ENCODE measurements at places on chromosomes 6 and 20.

GRCh38 chr20:9287826-9288225 lies 218.9 kb downstream of the PLCB4 start:
- no peak for DNase-seq

- no peak for DNase-seq
These were observed 6.0 kb upstream of the PRL start for GRCh38 chr6:22302838-22303237.

DNA sequence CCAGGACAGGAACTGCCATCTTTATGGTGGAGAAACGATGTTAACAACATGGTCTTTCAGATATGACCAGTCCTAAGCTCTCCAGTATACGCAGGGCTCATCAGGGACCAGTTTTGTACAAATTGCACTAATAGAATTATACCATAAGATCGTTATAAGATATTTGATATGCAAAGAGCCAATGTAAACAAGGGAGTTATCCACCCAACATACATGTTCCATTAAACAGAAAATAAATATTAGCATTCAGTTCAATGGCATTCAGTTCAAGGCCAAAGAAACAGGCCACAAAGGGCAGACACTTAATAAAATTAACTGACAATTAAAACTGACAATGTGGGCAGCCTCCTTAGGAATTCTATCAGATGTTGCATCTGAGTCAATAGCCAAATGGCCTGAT lies 2.6 kb downstream of the GFOD1 start:
- DNase-seq: no peak

DNA sequence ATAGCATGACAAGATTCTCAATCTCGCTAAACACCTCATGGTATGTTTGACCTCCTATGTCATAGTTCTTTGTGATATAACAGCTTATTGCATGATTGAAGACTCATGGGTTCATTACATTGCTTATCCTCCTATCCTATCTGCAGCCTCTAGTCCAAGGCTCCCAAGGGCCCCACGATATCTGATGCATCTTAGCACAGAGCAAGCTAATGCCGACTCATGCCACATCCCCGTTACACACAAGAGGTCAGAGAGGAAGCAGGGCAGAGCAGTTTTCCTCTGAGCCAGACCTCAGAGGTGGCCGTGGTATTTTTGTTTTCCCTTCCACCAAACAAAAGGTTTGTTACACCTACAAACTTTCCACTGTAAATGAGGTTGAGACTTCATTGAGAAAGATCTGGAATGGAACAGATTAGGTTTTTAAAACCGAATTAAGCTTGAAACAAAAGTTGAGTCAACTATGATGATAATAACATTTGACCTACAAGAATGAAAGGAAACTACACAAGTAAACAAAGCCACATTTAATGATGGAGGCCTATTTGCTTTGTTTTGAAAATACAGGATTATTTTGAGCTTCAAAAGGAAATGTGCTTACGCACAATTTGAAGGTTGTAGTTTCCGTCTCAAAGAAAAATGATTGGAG lies 133.9 kb upstream of the MYLIP start:
- no peak for DNase-seq

GRCh38 chr6:27545271-27546046 lies 72.6 kb upstream of the ZNF184 start:
- no peak for DNase-seq

- no peak for DNase-seq
These were observed 1076.4 kb downstream of the HACE1 start for GRCh38 chr6:103783329-103783728.

DNA sequence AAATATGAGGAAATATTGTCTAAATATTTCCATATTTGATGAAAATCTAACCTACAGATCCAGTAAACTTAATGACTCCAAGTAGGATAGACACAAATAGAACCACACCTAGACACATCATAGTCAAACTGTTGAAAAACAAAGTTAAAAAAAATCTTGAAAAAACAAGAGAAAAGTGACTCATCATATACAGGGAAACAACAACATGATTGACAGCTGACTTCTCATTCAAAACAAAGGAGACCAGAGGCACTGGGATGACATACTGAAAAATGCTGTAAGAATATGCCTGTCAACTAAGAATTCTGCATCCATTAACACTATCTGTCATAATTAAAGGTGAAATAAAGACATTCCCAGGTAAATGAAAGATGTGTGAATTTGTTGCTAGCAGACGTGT lies 38.8 kb downstream of the BMP2 start:
- no peak for DNase-seq

DNA sequence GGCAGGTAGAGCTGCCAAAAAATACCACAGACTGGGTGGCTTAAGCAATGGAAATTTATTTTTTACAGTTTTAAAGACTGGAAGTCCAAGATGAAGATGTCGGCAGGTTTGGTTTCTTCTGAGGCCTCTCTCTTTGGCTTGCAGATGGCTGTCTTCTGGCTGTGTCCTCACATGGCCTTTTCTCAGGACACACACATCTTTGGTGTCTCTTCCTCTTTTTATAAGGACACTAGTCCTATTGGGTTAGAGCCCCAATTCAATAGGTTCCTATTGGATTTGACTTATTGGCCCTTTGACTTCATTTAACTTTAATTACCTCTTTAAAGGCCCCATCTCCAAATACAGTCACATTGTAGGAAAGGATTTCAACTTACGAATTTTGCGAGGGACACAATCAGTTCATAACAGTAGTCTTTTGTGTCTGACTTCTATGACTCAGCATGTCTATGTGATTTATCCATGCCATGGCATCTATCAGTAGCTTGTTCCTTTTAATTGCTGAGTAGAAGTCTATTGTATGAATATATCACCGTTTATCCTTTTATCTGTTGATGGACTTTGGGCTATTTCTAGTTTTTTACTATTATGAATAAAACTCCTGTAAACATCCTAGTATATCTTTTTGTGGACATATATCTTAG lies 11.0 kb upstream of the TCP11 start:
- DNase-seq: no peak

GRCh38 chr20:17617868-17618672 lies 48.2 kb downstream of the DSTN start:
- DNase-seq: no peak

GRCh38 chr20:33021879-33022278 lies 9.6 kb upstream of the BPIFB6 start:
- DNase-seq: no peak

GRCh38 chr6:5979650-5980420 lies 26.9 kb downstream of the NRN1 start:
- no peak for DNase-seq

- no peak for DNase-seq
These were observed 135.5 kb downstream of the PAX1 start for GRCh38 chr20:21840991-21841390.

DNA sequence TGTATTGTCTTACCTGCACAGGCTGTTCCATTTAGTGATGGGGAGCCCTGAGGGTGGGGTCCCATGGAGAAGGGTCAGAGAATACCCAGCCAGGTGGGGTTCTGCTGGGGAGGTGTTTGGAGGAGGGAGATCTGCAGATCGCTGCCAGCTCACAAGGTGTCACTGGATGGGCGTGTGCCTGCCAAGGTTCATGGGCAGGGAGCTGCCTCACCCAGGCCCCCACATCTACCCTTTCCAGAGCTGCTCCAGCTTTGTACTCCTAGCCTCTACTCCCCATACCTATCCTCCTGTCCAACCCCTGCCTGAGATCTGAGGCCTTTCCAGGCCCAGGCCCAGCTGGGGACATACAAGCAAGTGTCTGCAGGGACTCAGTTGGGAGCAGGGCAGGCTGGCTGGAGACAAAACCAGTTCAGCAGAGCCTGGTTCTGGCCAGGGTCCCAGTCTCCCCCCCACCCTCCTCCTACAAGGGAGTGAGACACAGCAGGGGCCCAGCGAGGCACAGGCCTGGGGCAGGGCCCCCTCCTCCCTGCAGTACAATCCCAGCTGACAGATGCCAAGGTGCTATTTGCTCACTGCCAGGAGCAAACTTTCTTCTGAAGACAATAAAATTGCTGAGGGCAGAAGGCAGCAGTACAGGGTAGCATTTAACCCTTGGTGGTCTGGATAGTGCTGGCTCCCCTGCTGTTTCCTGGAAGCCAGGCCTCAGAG lies 19.7 kb downstream of the SPDEF start:
- peak; percentile 6 for DNase-seq

DNA sequence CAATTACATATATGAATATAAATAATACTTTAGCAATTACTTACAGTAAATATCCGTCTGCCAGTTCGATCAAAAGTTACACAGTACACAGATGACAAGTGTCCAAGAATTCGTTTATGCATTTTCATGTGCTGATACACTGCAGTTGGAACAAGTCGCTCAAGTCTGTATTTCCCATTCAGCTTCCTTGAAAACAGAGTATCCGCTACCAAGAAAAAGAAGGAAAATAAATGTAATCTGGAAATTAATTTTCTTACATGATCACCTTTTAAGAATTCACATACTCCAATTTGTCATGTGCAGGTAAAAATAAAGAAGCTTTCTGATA lies 35.3 kb downstream of the PHIP start:
- no peak for DNase-seq

- no peak for DNase-seq
These were observed 1.4 kb upstream of the HSPA12B start for GRCh38 chr20:3730803-3731672.

DNA sequence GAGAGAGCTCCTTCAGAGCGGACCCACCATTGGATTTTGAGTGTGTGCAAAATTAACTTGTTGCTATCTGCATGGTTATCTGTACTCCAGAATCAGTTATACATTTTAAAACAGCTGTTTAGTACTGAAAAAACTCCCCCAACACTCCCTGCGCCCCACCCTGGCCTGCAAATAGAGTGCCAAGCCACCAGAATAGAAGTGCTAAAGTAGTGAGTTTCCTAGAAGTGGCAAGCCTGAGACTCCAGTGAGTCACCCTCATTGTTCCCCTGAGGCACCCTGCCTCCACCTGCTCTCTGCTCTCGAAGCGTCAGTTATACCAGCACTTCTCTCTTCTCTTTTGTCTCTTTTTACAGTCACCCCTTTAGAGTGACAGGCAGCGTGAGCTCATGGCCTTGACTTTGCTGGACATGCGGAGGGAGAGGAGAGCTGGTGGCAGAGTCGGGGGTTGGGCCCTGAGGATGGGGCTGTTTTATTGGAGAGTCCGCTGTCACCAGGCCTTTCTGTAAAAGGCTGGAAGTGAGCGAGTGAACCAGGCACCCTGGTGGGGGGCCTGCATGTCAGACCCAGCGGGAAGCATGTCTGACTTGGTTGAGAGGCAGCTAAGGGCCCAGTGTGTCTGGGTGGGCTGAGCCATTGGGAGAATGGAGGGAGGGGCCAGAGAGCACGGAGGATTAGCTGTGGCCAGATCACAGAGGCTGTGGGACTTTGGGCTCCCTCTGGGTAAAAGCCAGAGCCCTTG lies 10.4 kb downstream of the IGF2R start:
- DNase-seq: no peak

- no peak for DNase-seq
These were observed 10.6 kb upstream of the CDK5RAP1 start for GRCh38 chr20:33411711-33412483.

GRCh38 chr6:136226027-136226673 lies 24.0 kb downstream of the MTFR2 start:
- peak; percentile 4 for DNase-seq

DNA sequence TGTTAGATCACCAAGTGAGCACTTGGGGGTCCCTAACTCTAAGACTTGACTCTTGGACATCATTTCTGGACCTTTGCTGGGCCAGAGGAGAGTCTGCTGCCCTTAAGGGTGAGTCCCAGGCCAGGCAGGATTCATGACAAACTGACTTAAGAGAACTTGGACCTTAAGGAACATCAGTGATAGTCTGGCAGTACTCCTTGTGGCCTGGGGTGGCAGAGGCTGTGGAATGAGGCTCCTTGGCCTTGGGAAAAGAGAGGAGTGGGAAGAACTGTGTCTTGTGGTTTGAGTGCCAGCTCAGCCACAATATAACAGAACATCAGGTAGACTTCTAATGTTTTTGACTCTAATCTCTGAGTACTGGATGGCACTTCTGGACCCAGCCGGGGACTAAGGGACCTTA lies 478.7 kb downstream of the MEI4 start:
- no peak for DNase-seq

- DNase-seq: no peak
These were observed 163.4 kb downstream of the HS3ST5 start for GRCh38 chr6:114179411-114179810.

DNA sequence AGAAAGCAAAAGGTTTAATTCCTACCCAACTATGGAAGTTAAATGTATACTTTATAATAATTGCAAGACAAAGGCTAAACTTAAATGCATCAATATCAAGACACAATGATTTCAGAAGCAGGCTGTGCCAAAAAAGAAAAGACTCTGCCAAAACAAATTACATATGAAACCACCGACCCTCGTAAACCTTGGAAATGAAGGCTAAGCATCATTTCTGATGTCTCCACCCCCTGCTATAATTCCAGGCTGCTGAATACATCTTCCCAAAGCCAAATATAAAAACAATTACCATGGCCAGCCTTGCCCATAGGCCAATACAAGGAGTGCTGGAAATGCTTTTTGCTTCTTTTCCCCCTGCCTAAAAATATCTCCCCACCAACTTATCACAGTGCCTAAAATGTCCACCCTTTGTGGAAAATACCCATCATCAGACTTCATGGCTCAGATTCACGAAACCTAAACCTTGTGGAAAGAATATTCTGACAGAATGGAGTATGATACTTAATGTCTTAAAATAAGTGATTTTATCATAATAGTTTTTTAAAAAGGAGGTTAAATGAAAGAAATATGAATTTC lies 37.4 kb downstream of the RCAN2 start:
- no peak for DNase-seq
